Nephron progenitor cell (in vitro differentiated cells): ENCODE measurements at places on chromosomes 7 and 10.

DNA sequence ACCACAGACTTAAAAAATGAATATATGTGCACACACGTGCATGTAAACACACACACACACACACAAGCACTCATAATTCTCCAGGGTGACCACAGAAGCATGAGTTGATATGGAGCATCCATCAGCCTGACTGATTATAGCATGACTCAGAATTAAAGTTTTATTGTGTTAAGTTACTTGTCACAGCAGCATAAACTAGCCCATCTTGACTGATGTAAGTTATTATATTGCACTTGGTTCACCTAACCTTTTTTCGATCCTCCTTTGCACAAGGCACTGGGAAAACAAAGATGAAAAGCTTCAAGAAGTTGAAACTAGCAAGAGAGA, 18.8 kb upstream of the SLC35G1 start:
- no peak for DNase-seq

GRCh38 chr10:30538086-30538485, 91.5 kb downstream of the LYZL2 start:
- no peak for DNase-seq

GRCh38 chr10:5196702-5197113, at the start of gene AKR1C4:
Gene AKR1C4, plus strand, starts transcription at chr10:5196837. Its CDS starts 31 bp downstream, at chr10:5196868.
- DNase-seq = no peak

- DNase-seq = no peak
These were observed 609.7 kb downstream of the INHBA start for GRCh38 chr7:41093141-41093540.

DNA sequence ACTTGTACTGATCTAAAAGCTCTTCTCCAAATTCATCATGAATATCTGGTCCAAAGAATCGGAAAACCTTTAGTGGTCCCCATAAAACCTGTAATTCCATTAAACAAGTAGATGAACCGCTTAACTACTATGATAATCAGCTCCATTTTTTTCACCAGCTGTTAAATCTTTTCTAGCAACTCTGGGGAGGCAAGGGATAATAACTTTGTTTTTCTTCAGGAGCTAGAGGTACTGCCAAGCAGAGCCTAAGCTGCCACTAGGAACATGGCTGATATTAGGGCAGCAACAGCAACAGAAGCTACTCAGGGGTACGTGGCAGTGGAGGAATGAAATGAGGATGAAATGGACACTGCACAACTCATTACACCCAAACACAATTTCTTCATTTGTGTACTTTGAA, 138.0 kb downstream of the SRPK2 start:
- no peak for DNase-seq

DNA sequence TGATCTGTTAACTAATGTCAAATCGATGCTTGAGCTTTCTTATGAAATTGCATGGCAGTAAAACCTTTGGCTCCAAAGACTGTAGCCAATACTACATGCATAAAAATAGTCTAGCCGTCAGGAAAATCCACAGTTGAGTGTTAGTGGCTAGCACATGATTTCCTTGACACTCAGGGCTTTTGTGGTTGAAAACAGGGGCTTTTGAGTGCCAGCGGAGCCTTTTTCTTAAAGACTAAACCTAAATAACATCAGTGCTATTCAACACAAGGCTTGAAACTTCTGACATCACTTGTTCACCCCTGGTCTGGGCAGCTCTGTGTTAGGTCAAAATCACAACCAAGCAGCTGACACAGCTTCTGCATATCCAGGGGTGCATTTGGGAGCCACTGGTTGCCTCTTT, 124.2 kb upstream of the BMPER start:
- DNase-seq = no peak

GRCh38 chr10:63722537-63722936, 201.3 kb downstream of the REEP3 start:
- DNase-seq = no peak

GRCh38 chr10:21368728-21369425, 156.6 kb downstream of the SKIDA1 start:
- peak; percentile 17 for DNase-seq

- no peak for DNase-seq
These were observed 58.3 kb downstream of the IKZF1 start for GRCh38 chr7:50362712-50363282.

- DNase-seq = no peak
These were observed 232.2 kb upstream of the NPSR1 start for GRCh38 chr7:34425631-34426384.

- DNase-seq = no peak
These were observed 264.3 kb upstream of the KLF6 start for GRCh38 chr10:4049348-4049747.
